ENCODE measurements at places on chromosomes 2 and 18.

DNA sequence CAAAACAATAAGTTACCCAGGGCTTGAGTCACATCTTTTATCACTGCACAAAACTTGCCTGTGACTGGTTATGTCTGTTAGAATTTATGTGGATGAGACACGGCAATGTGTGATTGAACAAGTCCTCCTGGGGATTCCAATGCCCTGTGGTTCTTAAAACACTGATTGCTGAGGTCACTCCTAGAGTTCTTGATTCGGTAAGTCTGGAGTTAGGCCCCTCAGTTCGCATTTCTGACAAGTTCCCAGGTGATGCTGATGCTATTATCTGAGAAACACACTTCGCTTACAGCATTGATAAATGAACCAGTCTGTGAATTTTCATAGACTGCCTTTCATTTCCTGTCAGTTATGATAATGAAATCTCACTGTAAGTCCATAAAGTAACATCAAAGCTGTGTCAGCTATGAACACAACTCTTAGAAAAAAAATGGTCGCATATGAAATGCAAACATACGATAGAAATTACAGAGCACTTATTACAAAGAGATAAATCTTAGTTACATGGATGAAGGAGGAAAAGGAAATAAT is 214.0 kb downstream of the DLGAP1 start:
- DNase-seq, result peak; percentile 2

DNA sequence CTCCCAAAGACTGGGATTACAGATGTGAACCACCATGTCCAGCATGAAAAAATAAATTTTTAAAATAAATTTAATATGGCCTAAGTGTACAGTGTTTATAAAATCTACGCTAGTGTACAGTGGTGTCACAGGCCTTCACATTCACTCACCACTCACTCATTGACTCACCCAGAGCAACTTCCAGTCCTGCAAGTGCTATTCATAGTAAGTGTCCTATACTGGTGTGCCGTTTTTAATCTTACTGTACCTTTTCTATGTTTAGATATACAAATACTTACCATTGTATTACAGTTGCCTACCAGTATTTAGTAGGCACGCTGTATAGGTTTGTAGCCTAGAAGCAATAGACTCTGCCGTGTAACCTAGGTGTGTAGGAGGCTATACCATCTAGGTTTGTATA is 291.6 kb upstream of the STON1 start:
- no peak for DNase-seq

- peak; percentile 39 for DNase-seq
These were observed 126.4 kb downstream of the NCOA1 start for GRCh38 chr2:24617424-24617823.

DNA sequence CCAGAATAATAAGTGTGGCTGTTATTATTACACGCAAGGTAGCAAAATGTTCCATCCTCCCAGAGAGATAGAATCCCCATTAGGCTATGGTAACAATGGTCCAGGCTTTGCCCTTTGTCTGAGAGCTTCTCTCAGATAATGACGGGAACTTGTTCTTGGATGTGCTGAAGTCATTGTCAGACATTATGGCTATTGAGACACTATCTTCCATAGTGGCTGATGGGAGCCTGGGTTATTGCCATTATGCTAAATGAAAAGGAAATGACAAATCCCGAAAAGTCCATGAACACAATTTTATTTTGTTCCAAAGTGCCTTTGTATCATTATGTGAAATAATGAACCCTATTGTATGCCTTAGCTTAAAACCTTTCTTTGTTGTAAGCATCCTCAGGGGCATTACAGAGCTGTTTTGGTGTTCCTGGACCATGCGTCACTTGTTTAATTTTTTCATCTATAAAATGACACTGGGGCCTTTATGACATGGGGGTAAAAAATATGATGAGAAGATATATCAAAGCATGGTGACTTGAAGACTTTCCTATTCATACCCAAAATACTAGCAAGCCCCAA is 218.5 kb downstream of the KCNS3 start:
- DNase-seq, result no peak

- no peak for DNase-seq
These were observed 422.2 kb upstream of the NRXN1 start for GRCh38 chr2:51454177-51454576.

DNA sequence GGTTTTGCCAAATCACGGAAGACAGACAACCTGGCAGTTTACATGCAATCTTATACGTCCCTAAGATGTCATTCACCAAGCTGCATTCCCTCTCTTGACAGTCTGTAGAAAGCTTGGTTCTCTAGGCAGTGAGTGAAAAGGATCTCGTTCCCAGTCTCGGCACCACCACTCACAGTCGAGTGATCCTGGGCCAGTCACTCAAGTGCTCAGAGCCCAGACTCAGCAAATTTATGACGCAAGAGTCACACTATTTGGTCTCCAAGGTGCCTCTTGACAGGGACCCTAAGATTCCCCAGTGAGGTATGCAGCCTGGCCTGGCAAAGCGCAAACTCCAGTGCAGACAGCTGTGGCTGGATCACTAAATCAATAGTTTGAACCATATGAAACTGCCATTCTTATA is 77.9 kb downstream of the EIPR1 start:
- DNase-seq, result no peak

GRCh38 chr2:19769513-19769912 is 132.3 kb downstream of the TTC32 start:
- peak; percentile 23 for DNase-seq

GRCh38 chr2:45254025-45254424 is 244.8 kb upstream of the SIX2 start:
- DNase-seq, result no peak

- DNase-seq, result no peak
These were observed 11.1 kb downstream of the CHRNA1 start for GRCh38 chr2:174753038-174753633.

GRCh38 chr2:30282081-30282480 is 50.7 kb downstream of the LBH start:
- DNase-seq, result no peak

GRCh38 chr2:1854729-1855547 is 110.6 kb upstream of the PXDN start:
- DNase-seq, result peak; percentile 49

GRCh38 chr2:63598981-63599380 is 10.2 kb downstream of the MDH1 start:
- no peak for DNase-seq

DNA sequence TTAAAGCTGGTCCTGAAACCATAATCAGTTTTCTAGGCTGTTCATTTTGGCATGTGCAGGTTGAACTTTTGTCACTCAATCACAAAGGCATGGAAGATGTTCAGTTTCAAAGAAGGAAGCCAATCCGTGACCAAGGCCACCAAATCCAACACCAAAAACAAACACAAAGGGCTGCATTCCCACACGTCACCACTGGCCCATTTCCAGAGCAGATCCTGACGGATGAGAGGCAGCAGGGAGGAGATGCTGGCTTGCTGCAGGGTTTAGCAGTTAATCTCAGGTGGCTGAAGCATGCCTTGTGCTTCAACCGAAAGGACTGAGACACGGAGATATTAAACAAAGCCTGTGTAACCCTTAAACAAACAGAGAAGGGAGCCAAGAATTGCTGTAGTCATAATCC is 191.9 kb upstream of the CTAGE1 start:
- DNase-seq, result peak; percentile 41

- no peak for DNase-seq
These were observed 297.0 kb upstream of the REV1 start for GRCh38 chr2:99786636-99787390.

DNA sequence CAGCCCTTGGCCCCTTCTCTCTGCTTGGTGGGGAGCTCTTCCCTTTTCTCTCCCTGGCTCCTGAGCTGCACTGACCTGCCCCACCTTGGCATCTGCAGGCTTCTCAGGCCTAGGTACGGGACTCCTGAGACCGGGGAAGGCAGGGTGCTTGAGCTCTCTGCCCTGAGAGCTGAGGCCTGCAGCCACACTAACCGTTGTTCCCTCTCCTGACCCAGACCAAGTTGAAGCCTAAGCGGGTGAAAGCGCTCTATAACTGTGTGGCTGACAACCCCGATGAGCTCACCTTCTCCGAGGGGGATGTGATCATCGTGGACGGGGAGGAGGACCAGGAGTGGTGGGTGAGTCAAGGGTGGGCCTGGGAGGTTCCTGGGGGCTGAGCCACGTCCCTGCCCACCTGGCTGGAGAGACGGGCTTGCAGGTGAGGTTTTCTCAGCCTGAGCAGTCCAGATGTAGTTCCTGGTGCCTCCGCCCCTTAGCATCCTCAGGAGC is 22.2 kb downstream of the ITGB1BP1 start:
- no peak for DNase-seq

- DNase-seq, result no peak
These were observed 80.9 kb upstream of the IGFBP5 start for GRCh38 chr2:216776066-216776850.

DNA sequence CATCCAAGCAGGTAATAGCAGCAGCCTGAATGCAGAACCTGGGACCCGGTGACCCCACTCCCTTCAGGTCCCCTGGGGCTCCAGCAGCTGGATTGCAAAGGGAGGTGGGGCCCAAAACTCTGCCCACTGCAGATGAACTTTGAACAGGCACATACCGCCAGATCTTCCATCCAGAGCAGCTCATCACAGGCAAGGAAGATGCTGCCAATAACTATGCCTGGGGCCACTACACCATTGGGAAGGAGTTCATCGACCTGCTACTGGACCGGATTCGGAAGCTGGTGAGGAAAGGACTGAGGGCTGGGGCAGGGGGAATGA is 9.2 kb upstream of the DNAJB2 start:
- DNase-seq, result no peak

DNA sequence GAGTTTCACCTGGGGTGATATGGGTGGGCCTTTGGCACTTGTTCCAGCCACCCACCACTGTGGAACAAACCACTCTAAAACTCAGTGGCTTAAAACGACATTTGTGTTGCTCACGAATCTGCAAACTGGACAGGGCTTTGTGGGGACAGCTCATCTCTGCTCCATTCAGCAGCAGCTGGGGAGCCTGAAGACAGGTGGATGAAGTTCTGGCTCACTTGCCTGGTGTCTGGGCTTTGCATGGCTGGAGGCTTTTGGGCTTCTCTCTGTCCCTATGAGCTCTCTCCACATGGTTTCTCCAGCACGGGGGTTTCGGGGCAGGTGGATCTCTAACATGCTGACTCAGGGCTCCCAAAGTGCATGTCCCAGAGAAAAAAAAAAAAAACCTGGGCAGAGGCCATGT is 93.0 kb upstream of the GLI2 start:
- no peak for DNase-seq

DNA sequence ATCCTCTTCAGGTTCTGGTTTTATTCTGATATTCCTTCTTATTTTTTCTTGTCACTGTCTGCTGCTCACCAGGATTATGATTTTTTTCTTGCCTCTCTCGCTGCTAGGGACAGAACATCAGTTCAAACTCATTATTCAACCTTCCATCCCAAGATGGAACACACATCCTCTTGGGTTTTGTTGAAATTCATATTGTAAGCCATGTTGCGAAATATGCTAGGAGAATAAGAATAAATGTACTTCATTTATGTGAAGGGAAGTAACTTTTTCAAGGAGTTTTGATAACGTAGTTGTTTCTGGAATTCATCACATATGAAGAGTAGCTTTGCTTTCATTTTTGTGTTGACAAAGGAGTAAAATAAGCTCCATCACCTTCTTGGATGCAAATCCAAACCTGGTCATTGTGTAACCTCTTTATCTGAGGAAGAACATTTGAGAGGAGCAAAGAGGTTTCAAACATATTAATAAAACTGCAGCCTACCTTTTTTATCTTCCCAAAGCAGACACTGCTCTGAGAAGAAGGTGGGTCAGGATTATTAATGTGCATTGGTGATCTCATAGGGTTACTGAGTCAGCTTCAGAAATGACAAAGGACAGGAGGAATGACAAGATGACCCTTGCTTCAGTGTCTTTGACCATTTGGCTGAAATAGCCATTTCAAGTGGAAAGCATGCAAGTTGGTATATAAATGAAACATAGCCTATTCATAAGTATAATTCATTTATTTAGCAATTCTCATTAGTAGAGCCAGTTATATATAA is 280.0 kb downstream of the GULP1 start:
- DNase-seq, result no peak

GRCh38 chr2:163253621-163254285 is 415.2 kb upstream of the KCNH7 start:
- no peak for DNase-seq

DNA sequence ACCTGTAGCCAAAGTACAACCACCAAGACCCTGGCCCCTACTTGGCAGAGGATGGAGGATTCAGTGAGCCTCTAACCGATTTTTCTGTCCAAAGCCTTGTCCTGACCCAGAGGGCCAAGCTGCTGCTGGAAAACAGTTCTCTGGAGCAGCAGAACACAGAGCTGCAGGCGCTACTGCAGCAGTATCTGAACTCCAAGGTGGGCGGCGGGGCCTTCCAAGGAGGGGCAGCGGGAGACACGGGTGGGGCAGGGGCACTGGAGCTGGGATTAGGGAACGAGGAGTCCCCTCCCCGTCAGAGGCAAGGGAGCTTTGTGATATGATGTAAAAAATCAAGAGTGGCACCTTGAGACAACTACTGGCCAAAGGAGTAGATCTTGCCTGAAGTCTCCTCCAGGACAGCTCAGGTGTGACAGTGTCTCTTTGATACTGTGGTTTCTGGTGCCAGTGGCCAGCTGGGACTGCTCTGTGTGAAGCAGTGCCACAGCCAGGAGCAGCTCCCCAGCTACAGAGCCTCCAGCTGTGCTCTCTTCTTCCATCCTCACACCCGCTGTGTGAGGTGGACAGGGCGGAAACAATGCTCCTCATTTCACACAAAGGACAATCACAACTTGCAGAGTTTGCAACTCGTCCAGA is 22.8 kb downstream of the OTOF start:
- DNase-seq, result no peak

DNA sequence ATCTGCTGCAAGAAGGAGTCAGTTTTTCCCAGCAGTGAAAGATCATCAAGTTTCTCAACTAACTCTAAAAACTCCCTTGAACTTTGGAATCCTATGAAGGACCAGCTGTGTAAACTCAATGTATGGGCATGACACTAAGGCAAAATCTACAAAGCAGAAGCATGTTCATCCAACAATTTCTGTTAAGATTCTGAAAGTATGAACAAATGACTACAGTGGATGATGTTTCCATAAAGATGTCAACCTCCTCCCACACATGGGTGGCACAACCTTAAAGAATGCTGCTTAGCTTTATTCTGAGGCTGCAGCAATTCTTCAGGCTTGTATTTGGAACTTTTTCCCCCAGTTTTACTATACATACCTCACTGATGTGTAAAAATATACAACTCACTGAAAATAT is 47.2 kb downstream of the WDR33 start:
- peak; percentile 73 for DNase-seq

- no peak for DNase-seq
These were observed 21.5 kb upstream of the GALNT3 start for GRCh38 chr2:165815299-165816141.

GRCh38 chr2:230053753-230054478 is 14.8 kb downstream of the SLC16A14 start:
- peak; percentile 57 for DNase-seq

GRCh38 chr2:41294331-41294730 is 753.5 kb upstream of the PKDCC start:
- DNase-seq, result peak; percentile 30

DNA sequence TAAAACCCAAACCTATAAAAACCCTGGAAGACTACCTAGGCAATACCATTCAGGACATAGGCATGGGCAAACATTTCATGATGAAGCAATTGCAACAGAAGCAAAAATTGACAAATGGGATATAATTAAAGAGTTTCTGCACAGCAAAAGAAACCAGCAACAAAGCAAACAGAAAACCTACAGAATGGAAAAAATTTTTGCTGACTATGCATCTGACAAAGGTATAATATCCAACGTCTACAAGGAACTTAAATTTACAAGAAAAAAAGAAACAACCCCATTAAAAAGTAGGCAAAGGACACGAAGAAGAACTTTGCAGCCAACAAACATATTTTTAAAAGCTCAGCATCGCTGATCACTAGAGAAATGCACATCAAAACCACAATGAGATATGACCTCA is 28.8 kb downstream of the ZBTB14 start:
- no peak for DNase-seq
